ENCODE measurements at places on chromosomes 7 and 10.

DNA sequence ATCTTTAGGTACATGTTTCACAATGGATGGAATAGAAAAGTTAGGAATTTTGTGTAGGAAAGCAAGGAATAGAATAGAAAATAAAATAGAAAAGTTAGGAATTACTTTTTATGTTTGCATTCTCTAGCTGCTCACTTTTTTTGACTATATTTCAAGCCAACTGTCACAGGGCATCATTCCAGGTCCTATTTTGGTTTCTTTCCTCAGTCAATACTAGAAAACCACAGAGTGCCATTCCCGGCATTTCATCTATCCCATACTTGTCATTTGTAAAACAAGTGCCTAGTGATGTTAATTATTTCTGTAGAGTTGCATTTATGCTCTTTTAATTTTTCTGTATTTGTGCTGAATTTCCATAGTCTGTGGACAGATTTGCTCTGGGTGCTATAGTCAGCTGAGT, 66.2 kb downstream of the SDK1 start:
- DNase-seq, result no peak

DNA sequence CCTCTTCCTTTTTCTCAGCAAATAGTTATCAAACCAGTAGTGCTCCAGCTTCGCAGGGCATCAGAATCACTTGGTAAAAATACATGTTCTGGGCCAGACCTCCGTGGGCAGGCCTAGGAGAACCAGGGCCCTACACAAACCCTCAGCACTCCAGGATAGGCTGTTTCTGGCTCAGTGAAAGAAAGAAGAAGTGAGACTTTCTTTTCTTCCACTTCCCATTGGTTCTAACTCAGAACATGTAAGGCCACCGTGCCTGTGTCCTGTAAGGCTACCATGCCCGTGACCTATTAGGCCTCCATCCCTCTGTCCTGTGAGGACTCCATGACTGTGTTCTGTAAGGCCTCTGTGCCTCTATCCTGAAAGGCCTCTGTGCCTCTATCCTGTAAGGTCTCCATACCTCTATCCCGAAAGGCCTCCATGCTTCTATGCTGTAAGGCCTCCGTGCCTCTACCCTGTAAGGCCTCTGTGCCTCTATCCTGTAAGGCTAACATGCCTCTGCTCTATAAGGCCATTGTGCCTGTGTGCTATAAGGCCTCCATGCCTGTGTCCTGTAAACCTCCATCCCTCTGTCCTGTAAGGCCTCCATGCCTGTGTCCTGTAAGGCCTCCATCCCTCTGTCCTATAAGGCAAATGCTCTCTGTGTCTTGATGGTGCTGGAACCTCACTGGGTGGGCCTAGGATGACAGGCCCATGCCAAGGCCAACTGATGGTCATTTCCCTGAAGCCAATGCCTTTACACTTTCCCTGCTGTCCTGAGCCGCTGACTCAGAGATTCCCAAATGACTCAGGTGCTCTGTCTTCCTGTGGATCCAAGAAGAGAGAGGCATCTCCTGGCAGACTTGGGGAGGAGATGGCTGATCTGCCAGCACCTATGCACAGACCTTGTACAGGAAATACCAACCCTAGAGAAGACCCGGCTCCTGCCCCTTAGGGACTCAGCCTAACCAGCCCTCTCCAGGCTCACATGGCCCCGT, 96.6 kb upstream of the CACUL1 start:
- DNase-seq, result no peak

DNA sequence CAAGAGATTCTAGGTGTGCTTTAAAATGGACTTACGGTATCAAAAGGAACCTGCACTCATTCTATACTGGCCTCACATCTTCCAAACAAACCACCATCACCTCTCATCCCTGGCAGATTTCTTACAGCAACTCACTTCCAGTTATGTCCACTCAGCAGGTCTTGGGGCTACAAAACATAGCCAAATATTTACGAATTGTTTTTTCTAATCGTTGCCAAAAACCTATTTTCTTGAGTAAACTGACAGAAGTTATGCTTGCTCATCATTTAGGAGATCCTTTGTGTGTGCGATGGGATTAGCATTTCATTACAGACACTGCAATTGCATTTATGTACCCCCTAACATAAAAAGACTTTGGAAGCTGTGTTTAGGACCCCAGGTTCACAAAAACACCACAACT, 2.7 kb downstream of the KCNMA1 start:
- no peak for DNase-seq

DNA sequence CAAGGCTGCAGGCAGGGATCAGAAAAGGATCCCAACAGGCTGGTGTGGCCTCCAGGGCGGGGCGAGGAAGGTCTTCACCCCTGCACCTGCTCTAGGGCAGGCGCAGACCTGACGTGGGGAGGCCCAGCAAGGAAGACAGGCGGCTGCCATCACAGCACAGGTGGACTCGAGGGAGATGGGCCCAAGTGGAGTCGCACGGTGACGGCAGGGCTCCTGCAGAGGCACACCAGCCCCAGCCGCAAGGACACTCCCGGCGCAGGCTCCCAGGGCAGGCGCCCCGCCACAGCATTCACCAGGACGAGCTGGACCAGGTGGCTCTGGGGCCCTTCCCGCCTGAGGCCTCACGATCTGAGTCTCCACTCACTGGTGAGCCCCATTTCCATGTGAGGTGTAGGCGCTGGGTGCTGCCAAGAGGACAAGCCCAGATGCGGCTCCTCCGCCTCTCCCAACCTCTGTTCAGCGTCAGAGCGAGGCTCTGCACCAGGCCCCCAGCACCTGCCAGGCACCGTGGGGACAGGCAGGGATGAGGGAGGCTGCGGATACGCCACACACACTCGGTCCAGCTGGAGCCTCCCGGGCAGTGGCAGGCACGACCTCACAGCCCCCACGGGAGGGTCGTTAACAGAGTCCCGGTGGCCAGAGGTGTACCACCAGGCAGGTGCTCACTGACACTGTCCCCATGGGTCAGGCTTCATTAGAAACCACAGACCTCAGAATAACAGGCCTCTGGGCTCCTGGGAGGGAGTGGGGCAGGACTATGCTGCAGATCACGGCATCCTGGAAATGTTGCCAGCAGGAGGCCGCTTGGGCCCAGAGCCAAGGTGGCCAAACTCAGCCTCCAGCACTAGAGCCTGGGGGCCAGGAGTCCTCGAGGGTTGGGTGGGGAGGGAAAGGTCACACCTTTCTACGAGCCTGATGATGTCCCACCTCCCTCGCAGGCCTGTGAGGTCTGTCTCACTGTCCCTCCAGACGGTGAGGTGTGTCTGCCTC, 111.6 kb downstream of the MAD1L1 start:
- DNase-seq, result no peak

- no peak for DNase-seq
Observed at GRCh38 chr7:27071622-27072390, 24.0 kb downstream of the HOXA1 start.

DNA sequence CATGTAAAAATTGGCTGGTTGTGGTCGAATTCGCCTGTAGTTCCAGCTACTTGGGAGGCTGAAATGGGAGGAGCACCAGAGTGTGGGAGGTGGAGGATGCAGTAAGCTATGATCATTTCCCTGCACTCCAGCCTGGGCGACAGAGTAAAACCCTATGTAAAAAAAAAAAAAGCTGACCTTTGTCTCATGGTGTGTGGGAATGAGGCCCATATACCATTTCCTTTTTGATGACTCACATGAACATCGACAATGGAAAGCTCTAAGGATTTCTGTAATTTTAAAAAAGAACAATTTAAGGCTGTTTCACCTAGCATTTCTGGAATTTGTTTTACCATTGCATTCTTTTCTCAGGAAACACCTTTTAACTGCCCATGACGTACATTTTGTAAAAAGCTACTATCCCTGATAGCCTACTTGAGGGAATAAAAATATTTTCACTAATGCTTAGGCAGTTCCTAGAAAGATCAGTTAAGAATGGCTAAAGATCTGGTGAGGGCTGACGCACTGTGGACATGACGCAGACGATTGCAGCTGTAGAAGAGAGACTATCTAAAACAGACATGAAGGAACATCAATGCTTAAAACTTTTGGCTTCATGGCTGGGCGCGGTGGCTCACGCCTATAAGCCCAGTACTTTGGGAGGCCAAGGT, 400.6 kb upstream of the IGFBP3 start:
- no peak for DNase-seq

- DNase-seq, result no peak
Observed at GRCh38 chr7:150966002-150966401, 12.1 kb downstream of the KCNH2 start.

DNA sequence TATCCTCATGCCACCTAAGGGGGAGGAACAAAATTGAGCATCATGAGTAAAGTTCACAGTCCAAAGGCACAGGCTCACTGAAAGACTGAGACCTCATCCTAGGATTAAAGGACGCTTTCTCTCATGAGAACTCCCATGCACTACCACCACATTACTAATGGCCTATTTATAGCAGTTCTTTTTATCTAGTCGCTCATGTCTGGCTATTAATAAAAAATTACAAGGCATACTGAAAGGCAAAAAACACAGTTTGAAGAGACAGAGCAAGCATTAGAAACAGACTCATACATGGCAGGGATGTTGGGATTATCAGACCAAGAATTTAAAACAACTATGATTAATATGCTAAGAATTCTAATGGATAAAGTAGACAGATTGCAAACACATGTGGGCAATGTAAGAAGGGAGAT, 46.0 kb upstream of the CDK13 start:
- DNase-seq, result no peak

DNA sequence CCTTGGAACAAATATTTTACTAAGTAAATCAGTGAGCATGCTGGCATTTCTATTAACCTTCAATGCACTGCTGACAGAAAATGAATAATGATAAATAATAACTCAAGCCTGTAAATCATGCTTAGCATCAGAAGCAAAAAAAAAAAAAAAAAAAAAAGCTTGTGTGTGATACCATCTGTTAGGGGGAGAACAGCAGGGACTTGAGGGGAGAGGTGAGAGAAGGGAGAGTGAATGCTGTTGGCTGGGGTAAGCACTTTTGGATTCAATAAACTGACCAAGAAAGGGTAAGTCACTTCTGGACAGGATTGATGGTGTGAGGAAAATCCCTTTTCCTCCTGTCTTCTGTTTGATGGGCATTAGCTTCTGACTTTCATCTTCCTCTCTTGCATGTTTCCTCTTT, 996.4 kb downstream of the KCNMA1 start:
- no peak for DNase-seq

- DNase-seq, result no peak
Observed at GRCh38 chr10:84152769-84153168, 13.5 kb downstream of the GHITM start.

- DNase-seq, result no peak
Observed at GRCh38 chr7:23205909-23206767, 24.3 kb downstream of the NUP42 start.

DNA sequence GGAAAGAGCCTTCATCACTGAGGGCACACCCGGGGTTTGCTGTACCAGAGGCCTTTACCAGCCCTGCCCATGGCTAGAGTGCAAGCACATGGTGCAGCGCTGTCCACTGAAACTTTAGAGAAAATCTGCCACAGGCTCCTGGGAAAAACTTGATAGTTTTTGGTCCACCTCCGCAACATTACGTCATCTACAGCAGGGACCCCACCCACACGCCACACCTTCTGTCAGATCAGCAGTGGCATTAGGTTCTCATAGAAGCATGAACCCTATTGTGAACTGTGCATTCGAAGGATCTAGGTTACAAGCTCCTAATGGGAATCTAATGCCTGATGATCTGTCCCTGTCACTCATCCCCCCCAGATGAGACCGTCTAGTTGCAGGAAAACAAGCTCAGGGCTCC, 2.5 kb upstream of the ODAD2 start:
- no peak for DNase-seq

- DNase-seq, result no peak
Observed at GRCh38 chr7:1662101-1662500, 8.0 kb upstream of the ELFN1 start.

- no peak for DNase-seq
Observed at GRCh38 chr7:97752215-97752614, 20.3 kb downstream of the TAC1 start.

DNA sequence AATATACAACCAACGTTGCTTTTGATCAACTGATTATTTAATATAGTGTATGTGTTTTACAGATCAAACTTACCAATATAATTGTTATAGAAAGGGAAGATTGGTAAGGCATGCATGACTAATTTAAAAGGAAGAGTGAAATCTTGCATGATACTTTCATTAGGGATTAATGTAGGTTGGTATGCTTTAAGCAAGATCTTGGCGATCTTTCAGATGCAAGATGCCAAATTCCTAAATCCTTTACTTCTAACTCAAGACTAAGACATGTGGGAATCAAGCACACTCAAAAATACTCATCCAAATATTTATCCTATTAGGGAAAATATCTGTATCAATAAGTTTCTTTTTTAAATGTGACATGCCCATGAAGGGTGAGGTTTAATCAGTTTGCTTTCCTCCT, 321.4 kb upstream of the MEOX2 start:
- no peak for DNase-seq

DNA sequence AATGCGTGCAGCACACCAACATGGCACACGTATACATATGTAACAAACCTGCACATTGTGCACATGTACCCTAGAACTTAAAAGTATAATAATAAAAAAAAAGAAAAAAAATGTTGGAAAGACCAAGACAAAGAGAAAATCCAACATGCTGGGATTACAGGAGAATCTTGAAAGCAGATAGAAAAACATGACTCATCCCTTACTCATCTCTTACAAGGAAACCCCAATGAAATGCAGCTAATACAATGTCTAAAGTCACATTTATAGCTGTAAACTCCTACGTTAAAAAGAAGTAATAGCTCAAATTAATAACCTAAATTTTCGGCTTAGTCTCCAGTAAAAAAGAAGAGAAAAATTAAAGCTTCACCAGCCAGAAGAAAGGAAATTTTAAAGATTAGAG, 47.5 kb upstream of the DGKB start:
- DNase-seq, result no peak

- DNase-seq, result no peak
Observed at GRCh38 chr10:23496727-23497126, 57.9 kb downstream of the OTUD1 start.

GRCh38 chr7:47801423-47801822, 146.8 kb downstream of the PKD1L1 start:
- DNase-seq, result no peak

DNA sequence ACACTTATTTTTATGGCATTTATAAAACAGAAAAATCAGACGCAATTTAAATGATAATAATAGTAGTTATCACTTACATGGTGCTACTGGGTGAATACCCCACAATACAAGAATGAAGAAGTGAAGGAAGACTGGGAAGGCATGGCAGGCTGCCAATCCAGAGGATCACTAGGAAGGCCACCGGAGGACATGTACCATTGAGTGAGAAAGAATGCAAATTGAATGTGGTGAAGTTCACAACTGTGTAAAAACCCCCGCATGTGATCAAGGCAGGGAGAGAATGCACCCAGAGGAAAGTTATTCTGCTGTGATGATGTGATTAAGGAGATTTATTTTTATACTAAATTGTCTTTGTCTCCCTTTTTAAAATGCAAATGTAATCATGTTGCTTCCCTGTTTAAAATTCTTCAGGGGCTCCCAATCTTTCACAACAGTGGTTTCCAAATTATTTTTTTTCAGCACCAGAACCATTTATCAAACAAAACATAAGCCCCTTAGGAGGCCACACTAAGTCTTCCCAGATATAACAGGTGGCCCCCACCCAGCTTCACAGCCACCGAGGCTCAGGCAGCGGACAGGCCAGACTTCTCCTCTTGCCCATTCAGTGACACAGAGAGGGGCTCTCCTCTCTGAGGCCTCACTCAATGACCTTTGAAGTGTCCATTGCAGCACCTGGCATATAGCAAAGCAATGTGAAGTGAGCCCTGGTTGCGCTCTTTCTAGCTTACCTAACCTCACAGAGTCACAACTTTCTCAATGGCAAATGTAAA, 59.6 kb downstream of the FRMPD2 start:
- no peak for DNase-seq

Measured in T-helper 22 cell (primary cell).